ENCODE measurements at places on chromosomes 12 and 14.

- no peak for DNase-seq
These were observed 32.7 kb downstream of the GCN1 start for GRCh38 chr12:120161852-120162251.

GRCh38 chr12:96233168-96233567, 39.0 kb downstream of the ELK3 start:
- DNase-seq: no peak

DNA sequence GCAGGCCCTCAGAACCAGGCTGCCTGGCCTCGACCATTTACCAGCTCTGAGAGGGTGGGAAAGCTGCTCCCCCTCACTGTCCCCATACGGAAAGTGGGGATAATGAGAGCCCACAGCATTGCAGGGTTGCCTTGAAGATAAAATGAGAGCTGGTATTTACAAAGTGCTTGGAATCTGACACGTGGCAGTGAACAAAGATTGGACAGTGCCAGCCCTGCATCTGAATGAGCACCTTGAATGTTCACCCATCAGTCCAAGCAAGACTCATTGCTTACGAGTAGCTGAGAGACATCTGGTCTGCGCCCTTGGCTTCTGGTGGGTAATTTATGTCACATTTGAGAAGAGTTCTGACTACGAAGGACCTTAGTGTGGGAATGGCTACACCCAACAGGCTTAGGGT, 67.5 kb downstream of the CLMN start:
- no peak for DNase-seq

DNA sequence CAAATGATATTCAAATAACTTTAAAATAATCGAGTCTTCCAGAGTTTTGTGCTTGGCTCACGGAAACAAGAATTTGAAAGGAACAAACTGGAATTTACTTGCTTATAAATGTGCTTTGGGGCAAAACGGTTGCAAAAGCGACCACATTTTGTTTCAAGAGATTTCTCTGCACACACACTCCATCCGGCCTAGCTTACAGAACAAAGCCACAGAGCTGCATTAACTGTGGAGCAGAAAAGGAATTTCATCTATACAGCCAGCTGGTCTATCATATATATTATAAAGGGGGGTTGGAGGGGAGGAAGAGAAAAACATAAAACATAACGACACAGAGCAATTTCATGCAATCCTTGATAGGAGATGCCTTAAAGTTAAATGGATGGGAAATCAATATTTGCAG, 153.0 kb downstream of the MYRFL start:
- DNase-seq: no peak

- no peak for DNase-seq
These were observed 32.7 kb downstream of the DIP2B start for GRCh38 chr12:50537538-50537919.

DNA sequence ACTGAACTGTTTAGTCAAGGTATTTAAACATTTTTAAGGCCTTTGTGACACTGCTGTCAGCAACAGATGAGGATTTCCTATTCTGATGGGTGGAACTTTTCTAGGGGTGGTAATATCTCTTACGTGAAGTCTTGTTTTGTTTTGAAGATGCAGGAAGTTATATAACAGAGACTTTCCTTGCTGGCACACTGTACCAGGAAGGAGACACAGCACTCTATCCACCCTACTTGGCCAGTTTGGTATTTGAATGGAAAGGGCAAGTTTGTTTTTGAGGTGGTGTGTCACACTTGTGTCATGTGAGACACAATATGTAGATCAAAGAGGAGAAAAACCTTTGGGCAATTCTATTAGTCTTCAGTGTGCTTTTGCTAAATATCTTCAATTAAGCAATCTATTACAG, 51.6 kb upstream of the SRP54 start:
- no peak for DNase-seq

DNA sequence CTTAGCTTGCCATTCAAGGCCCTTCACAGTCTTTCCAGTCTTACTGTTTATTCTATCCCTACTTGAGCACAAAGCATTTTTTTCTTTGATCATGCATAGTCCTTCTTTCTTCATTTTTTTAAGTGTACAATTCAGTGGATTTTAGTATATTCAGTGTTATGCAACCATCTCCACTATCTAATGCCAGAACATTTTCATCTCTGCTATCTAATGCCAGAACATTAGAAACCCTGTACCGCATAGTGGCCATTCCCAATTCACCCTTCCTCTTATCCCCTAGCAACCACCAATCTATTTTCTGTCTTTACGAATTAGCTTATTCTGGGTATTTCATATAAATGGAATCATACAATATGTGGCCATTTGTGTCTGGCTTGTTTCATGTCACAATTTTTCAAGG, 13.4 kb downstream of the LPCAT3 start:
- DNase-seq: no peak

GRCh38 chr14:21087294-21088091, 11.0 kb downstream of the ZNF219 start:
- peak; percentile 68 for DNase-seq

DNA sequence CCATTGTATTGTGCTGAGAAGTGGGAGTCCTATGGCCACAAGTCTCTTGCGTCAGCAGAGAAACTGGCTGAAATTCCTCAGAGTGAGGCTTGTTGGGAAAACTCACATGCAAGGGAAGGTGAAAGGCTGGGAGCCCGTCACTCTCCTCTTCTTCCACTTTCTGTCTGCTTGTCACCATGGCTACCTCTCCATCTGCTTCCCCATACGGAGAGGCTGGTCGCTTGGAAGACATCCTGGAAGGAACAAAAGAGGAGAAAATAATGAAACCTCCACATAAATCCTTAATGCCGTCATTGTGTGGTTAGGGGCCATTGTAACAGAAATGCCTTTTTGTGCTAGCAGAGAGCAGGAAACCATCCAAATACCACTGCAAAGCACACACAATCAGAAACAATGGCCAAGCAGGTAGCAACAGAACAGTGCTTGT, 53.7 kb downstream of the SOX5 start:
- peak; percentile 73 for DNase-seq

GRCh38 chr12:93502802-93503623, 35.7 kb downstream of the MRPL42 start:
- peak; percentile 34 for DNase-seq

DNA sequence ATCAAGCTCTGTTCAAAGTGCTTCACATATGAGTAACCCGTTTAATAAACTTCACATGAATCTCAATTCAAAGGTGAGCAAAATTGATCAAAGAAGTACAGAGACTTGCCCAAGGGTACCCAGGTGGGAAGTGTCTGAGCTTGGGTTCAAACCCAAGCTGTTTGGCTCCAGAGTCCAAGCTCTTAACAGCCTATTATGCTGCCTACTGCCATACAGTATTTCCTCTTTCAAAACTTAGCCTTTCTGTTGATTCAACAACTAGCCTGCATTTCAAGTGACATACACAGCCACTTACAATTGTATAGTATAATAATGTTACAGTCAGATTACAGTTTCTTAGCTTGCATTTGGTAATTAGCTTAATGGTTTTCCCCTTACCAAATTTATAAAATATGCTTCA, 29.7 kb downstream of the FRMD6 start:
- DNase-seq: no peak
